ENCODE measurements at places on chromosomes 11 and 22.

DNA sequence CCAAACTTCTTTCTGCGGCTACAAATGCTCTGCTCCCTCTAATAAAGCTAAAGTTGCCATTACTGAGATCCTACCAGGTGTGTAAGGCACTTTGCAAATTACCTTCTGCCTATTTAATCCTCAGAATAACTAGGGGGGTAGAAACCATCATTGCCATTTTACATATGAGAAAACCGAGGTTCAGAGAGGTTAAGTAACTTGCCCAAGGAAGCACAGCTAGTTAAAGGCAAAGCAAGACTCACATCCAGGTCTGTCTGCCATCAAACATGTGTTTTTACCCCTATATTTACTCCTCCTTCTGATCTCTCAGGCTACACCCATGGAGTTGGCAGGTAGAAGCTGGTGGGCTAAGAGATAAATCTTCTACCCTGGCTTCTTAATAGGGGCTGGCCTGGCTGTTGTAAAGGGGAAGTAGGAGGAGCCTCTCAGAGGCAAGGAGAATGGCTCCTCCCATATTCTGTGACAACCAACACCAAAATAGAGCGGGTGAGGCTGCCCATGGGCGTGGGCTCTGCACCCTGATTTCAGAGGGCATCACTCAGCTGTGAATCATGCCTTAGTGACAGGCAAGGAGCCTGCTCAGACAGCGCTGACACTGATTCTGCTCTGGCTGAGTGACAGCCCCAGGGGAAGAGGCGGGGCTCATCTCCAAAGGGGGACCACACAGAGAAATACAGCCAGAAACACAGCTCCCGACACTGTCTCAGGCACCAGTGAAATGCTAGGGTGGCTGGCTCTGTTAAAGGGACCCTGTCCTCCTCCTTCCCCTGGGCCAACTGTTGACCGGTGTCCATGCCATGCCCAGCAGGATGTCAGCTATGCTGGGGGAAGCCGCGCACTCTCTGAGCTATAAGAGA is 106.8 kb downstream of the ABTB2 start:
- peak; percentile 57 for DNase-seq

- DNase-seq = no peak
Measured at GRCh38 chr22:30413745-30414524, 11.6 kb upstream of the MTFP1 start.

- DNase-seq = no peak
Measured at GRCh38 chr11:36030731-36031281, 86.9 kb downstream of the LDLRAD3 start.

GRCh38 chr22:31210556-31211421 is 1.3 kb upstream of the LIMK2 start:
- DNase-seq = peak; percentile 27

DNA sequence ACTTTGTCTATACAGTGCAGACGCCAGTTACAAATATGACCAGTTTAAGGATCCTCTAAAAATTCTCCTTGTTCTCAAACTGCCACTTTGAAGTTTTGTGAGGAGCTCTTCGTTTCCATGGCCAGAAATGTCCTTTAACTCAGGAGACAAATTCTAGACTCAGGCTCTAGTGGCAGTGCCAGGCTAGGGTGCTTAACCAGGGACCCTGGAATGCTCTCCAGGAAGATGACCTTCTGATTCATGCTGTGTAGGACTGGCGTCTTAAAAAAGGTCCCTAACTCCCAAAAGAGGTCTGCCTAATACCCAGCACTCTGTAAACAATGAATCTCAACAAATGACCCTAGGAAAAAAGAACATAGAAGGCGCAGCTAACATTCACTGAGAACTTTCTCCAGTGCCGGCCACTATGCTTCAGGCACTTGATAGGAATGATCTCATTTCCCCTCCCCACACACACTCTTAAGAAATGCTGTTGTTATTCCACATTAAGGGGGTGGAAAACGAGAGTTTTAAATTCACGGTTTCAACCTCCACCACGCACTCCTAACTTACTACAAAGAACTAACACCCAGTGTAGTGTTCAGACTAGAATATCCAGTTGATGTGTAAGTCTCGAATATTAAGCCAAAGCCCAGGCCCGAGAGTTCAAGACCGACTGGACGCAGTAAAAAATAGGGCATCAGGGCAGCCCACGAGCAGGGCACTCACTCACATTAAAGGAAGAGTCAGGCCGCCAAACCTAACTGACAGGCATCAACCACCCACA is 747 bp downstream of the NXF1 start:
- no peak for DNase-seq

- DNase-seq = peak; percentile 35
Measured at GRCh38 chr11:16935518-16936302, 78.5 kb downstream of the PLEKHA7 start.

DNA sequence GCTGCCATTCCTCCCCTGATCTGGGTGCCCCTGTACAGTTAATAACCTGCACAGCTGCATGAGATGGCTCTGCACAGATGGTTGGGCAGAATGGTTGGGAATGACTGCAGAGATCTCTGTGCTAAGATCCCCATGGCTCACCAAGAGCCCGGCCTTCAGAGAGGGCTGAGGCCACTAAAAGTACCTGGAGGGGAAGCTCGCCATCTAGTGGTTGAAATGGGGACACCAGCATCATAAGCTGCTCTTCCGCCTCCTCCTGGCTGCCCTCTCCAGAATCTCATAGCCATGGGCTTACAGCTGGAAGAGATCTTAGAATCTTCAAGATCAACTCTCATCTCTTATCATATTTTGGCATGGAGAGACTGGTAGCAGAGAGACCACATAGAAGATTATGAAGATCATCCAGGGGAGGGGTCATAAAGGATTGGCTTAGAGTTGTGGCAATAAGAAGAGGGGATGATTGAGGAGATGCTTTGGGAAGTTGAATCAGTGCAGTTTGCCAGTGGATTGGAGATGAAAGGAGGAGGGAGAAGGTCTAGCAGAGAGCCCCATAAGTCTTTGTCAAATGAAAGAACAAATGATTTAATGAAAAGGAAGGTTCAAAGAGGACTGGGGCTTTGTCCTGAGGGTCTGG is 22.0 kb upstream of the TLCD5 start:
- DNase-seq = peak; percentile 75

- DNase-seq = peak; percentile 56
Measured at GRCh38 chr22:20750461-20751184, 23.3 kb upstream of the SERPIND1 start.

DNA sequence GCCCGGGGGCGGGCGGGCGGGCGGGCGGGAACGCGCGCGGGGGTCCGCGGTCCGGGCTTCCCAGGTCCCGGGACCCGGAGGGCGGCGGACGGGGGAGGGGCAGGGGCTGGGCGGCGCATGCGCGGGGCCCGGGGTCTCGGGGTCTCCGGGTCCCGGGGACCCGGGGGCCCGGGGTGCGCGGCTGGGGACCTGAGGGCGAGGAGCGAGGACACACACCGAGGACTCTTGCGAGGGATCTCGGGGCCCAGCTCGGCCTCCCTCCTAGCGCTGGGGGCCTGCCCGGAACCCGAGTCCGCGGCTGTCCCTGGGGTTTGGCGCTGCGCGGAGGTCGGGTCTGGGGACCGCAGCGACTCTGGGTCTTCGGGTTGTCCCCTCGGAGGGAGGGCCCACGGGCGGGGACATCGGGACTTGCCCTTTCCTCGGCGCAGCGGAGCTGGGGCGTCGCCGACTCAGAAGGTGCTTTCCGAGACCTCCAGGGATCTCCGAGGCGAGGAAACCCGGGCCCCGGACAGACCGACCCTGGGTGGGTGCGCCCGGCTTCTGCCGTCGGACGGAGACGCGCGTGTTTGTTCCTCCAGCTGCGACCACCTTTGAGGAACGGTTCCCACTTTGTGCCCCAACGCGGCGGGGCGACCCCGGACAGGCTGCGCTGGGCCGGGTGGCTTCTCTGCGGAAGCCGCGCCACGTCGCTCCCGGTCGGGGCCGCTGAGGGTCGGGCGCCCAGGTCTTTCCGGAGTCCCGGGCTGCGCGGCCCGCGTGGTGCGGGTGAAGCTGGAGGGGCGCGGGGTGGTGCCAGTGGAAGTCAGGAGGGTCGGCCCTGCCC is 540 bp downstream of the PPARA start:
- peak; percentile 62 for DNase-seq

DNA sequence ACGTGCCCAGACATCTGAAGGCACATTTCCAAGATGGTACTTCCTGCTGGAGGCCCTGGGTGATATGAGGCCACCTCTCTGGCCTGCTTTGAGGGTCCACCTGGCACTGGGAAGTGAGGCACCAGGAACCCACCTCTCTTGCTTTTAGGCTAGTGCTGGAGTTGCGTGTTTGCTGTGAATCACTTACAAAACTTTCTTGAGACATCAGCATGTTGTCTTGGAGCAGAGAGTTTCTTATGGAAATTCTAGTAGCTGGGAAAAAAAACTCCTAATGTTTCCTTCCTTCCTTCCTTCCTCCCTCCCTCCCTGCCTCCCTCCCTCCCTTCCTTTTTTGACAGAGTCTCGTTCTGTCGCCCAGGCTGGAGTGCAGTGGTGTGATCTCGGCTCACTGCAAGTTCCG is 341.3 kb downstream of the MIAT start:
- no peak for DNase-seq

GRCh38 chr22:26646158-26646557 is 11.2 kb upstream of the MIAT start:
- no peak for DNase-seq

- DNase-seq = no peak
Measured at GRCh38 chr11:34309965-34310364, 47.8 kb downstream of the ABTB2 start.

GRCh38 chr11:130707217-130707616 is 209.1 kb downstream of the SNX19 start:
- no peak for DNase-seq

GRCh38 chr22:20117633-20118299 is 740 bp upstream of the TRMT2A start:
- DNase-seq = peak; percentile 83

GRCh38 chr11:127061947-127062346 is 61.4 kb upstream of the KIRREL3 start:
- no peak for DNase-seq

GRCh38 chr22:49727191-49727880 is 100.3 kb downstream of the BRD1 start:
- DNase-seq = no peak

- no peak for DNase-seq
Measured at GRCh38 chr11:24683583-24683982, 186.7 kb downstream of the LUZP2 start.

GRCh38 chr11:64854157-64854533 is 9.7 kb upstream of the CDC42BPG start:
- no peak for DNase-seq

DNA sequence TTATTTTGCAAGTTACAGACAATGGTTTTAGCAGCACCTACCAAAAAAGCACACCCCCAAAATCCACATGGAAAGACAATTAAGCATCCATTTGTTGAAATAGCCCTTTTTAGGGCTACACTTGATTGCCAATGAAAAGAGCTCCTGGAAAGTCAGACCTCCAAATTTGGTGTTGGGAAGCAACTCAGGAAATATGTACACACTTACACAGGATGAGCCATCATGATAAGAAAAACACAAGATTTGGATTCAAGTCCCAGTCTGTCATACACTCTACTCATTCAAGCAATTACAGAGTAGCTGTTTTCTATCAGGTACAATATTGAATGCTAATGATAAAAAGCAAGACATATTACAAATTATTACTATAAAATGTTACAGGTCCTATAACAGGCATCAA is 31.5 kb downstream of the FAM168A start:
- DNase-seq = no peak

DNA sequence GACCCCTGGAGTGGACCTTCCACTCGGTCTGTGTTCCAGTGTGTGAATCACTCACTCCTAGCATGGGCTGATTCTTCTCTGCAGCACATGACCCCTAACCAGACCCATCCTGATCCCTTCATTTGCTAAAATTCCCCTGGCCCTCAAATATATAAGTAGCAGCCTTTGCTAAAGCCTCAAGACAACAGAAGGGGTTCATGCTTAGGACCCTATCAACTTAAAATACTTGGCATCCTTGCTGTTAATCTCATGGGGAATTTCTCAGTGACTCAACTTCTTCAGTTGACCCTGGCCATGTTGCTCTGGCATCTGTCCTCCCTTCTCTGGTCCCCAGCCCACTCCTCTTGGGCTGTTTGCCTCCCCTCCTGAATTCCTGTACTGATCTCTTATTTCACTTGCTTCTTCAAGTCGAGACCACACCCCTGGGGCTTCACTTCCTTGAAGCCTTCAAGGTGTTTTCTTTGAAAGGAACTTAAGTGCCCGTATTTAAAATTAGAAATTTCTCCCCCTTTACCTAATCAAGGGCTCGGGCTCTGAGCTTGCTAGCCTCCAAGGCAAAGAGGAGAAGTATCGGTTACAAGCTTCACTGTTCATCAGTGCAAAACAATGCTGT is 23.6 kb downstream of the NNMT start:
- no peak for DNase-seq

Measured in activated CD4-positive, alpha-beta T cell treated with anti-CD3 and anti-CD28 coated beads, Interleukin-2, amount 50 U/mL, for 48 hours (primary cell).